Effector memory CD8-positive, alpha-beta T cell (primary cell): ENCODE measurements at places on chromosomes 3 and 15.
A peak's percentile ranks its signal among the peaks of the same experiment; 100 is the strongest.

- no peak for DNase-seq
- H3K27me3 ChIP-seq: no peaks in the 10 kb centered on the region
- H3K27ac ChIP-seq: no peak overlapping the region
- H3K4me1 ChIP-seq: no peaks in the 10 kb centered on the region
Measured at GRCh38 chr3:72818905-72819304, 29.3 kb downstream of the SHQ1 start.

GRCh38 chr3:98817547-98818041, 54.5 kb downstream of the ST3GAL6 start:
- no peaks in the 10 kb centered on the region for H3K36me3 ChIP-seq
- no peaks in the 10 kb centered on the region for H3K4me1 ChIP-seq
- no peaks in the 10 kb centered on the region for H3K27me3 ChIP-seq
- no peak for DNase-seq

DNA sequence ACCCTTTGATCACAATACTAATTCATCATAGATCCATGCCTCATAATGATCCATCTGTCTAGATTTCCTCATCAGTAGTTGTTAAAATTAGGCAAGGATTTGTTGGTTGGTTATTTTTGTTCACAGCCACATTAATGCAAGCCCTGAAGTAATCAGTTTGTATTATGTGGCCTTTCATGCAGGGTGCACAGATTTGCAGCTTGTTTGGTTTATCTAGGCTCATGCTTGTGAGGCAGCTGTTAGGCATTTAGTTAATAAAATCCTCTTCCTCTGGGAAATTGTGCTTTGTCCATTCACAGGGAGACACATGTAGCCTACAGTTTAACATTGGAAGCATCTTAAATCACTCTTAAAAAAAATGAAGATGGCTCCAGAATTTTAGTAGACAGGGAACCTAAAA, 162.8 kb upstream of the ZNF385D start:
- H3K27me3 ChIP-seq: no peaks in the 10 kb centered on the region
- no peak for DNase-seq
- H3K27ac ChIP-seq: no peak overlapping the region
- H3K4me1 ChIP-seq: no peaks in the 10 kb centered on the region
- no peaks in the 10 kb centered on the region for H3K36me3 ChIP-seq

- peaks cover 45% of the 10 kb centered on the region for H3K36me3 ChIP-seq
- H3K27ac ChIP-seq: peak overlapping the region; percentile 97
- H3K4me1 ChIP-seq: peaks cover 35% of the 10 kb centered on the region
- H3K4me3 ChIP-seq: peak overlapping the region; percentile 87
- DNase-seq: no peak
- no peaks in the 10 kb centered on the region for H3K27me3 ChIP-seq
Measured at GRCh38 chr3:183637106-183637486, 1.7 kb downstream of the KLHL24 start.

DNA sequence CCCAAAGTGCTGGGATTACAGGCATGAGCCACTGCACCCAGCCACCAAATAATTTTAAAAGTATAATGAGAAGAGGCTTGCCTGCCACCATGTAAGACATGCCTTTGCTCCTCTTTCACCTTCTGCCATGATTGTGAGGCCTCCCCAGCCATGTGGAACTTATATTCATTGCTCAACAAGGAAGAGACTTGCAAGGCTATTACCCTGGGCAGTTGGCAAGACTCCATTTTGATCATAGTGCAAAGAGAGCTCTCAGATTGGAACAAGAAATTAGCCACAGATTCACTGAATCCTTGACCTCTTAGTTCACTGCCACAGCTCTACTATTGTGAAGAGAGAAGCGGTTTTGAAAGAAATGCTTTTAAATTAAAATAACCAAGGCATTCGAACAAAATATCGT, 6.1 kb downstream of the SCAP start:
- H3K4me3 ChIP-seq: no peak overlapping the region
- H3K4me1 ChIP-seq: peaks cover 23% of the 10 kb centered on the region
- DNase-seq: no peak
- H3K36me3 ChIP-seq: peaks cover 24% of the 10 kb centered on the region
- H3K27me3 ChIP-seq: no peaks in the 10 kb centered on the region

DNA sequence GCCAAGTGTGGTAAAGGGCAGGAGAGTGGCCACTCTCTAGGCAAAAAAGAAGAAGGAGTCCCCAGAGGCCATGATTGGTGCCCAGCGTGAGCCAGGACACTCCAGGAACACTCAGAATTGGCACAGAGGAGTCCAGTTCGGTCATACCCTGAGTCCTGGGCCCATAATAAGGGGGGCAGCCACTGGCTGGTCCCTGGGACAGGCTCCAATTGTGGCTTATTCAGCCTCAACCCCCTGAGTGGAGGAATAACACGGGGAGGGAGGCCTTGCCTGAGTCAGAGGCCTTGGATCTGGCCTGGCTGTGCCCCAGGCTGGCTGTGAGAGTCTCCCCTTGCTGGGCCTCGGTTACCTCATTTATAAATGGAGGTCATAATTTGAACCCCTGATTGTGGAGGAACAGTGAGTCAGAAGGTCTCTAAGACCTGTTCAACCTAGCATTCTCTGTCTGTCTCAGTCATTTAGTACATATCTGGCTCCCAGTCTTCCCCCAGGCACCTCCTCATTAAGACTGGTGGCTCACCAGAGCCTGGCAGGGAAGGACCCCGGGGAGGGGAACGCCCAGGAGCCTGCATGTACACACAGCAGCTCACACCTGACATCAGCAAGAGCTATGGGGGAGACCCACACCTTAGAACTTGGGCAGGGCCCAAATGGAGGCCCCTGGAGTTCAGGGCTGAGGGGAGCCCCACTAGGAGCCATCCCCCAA, 95.9 kb upstream of the ATP2B2 start:
- H3K4me1 ChIP-seq: peaks cover 24% of the 10 kb centered on the region
- peaks cover 6% of the 10 kb centered on the region for H3K27me3 ChIP-seq
- H3K36me3 ChIP-seq: no peaks in the 10 kb centered on the region
- H3K4me3 ChIP-seq: no peak overlapping the region

DNA sequence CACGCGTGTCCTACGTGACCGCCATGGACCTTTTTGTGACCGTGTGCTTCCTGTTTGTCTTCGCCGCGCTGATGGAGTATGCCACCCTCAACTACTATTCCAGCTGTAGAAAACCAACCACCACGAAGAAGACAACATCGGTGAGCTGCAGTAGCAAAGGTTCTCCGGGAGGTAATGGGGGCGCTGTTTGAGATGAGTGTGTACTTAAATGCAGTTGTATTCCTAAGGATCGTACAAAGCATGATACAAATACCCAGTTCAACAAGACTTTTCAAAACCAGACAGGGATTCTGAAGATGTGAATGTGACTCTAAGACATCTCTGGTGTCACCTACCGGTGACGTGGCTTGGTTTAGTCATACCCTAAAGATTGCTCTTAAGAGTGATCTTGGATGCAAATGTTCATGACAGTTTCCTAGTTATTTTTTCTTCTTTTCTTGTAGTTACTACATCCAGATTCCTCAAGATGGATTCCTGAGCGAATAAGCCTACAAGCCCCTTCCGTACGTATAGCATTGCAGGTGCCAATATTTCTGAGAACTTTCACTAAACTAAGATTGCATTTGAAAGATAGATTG, 556.6 kb downstream of the GABRG3 start:
- no peaks in the 10 kb centered on the region for H3K27me3 ChIP-seq
- no peaks in the 10 kb centered on the region for H3K36me3 ChIP-seq
- DNase-seq: no peak
- H3K4me1 ChIP-seq: no peaks in the 10 kb centered on the region

DNA sequence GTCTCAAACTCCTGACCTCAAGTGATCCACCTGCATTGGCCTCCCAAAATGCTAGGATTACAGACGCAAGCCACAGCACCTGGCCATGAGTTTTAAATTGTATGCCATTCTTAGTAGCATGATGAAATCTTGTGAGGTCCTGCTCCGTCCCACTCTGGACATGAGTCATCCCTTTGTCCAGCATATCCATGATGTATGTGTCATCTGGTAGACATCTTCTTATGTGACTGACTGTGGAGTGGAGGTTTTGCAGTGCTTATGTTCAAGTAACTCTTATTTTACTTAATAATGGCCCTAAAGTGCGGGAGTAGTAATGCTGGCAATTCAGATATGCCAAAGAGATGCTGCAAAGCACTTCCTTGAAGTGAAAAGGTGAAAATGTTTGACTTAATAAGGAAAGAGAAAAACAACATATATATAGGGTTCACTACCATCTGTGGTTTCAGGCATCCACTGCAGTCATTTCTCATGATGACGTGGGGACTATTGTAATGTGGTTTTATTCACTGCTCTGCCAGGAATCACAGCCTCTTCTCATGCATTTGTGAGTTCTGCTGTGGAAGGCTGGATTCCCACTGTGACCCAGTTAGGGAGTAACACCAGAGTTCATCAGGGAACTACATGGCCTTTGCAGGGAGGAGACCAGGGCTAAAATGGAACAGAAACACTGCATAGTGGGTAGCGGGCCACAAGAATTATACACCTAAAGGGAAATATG, 204.6 kb upstream of the STRIT1 start:
- no peaks in the 10 kb centered on the region for H3K4me1 ChIP-seq
- no peak for DNase-seq
- no peak overlapping the region for H3K27ac ChIP-seq
- no peaks in the 10 kb centered on the region for H3K27me3 ChIP-seq
- no peaks in the 10 kb centered on the region for H3K36me3 ChIP-seq
- no peak overlapping the region for H3K4me3 ChIP-seq

- no peak overlapping the region for H3K27ac ChIP-seq
- H3K4me1 ChIP-seq: no peaks in the 10 kb centered on the region
- no peaks in the 10 kb centered on the region for H3K36me3 ChIP-seq
- H3K27me3 ChIP-seq: peaks cover 5% of the 10 kb centered on the region
- no peak for DNase-seq
Measured at GRCh38 chr15:55513152-55513551, 5.1 kb upstream of the DNAAF4 start.

- H3K27ac ChIP-seq: peak overlapping the region; percentile 13
- peaks cover 7% of the 10 kb centered on the region for H3K36me3 ChIP-seq
- peaks cover 15% of the 10 kb centered on the region for H3K4me1 ChIP-seq
- DNase-seq: no peak
- H3K4me3 ChIP-seq: no peak overlapping the region
Measured at GRCh38 chr15:56948000-56948763, 29.7 kb downstream of the TCF12 start.

GRCh38 chr3:23159929-23160328, 43.2 kb upstream of the UBE2E2 start:
- DNase-seq: no peak
- no peaks in the 10 kb centered on the region for H3K4me1 ChIP-seq
- H3K27me3 ChIP-seq: no peaks in the 10 kb centered on the region
- no peak overlapping the region for H3K27ac ChIP-seq
- no peak overlapping the region for H3K4me3 ChIP-seq

- no peaks in the 10 kb centered on the region for H3K36me3 ChIP-seq
- no peak overlapping the region for H3K27ac ChIP-seq
- no peaks in the 10 kb centered on the region for H3K4me1 ChIP-seq
- H3K27me3 ChIP-seq: no peaks in the 10 kb centered on the region
- no peak overlapping the region for H3K4me3 ChIP-seq
- DNase-seq: no peak
Measured at GRCh38 chr15:46956456-46956855, 760.8 kb upstream of the SEMA6D start.

- no peak for DNase-seq
- no peaks in the 10 kb centered on the region for H3K36me3 ChIP-seq
- no peaks in the 10 kb centered on the region for H3K4me1 ChIP-seq
- no peak overlapping the region for H3K27ac ChIP-seq
Measured at GRCh38 chr15:93803421-93804152, 427.8 kb upstream of the MCTP2 start.

DNA sequence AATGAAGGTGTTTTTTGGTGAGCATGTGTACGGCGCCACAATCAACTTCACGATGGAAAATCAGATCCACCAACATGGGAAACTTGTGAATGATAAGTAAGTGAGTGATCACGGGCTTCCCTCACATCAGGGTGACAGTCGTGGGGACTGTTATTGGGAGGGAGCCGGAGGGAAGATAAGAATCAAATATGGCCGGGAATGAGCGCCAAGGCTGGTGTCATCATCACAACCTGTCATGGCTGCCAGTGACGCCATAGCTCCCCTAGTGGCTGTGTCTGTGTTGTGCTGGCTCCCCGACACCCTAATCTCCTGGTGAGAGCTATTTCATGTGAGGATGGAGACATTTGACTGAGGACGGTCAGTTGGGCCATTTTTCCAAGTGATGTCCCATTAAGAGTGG, 168.5 kb downstream of the SV2B start:
- no peak for DNase-seq
- H3K36me3 ChIP-seq: no peaks in the 10 kb centered on the region
- H3K27ac ChIP-seq: no peak overlapping the region
- H3K4me3 ChIP-seq: no peak overlapping the region
- H3K27me3 ChIP-seq: peaks cover 26% of the 10 kb centered on the region

DNA sequence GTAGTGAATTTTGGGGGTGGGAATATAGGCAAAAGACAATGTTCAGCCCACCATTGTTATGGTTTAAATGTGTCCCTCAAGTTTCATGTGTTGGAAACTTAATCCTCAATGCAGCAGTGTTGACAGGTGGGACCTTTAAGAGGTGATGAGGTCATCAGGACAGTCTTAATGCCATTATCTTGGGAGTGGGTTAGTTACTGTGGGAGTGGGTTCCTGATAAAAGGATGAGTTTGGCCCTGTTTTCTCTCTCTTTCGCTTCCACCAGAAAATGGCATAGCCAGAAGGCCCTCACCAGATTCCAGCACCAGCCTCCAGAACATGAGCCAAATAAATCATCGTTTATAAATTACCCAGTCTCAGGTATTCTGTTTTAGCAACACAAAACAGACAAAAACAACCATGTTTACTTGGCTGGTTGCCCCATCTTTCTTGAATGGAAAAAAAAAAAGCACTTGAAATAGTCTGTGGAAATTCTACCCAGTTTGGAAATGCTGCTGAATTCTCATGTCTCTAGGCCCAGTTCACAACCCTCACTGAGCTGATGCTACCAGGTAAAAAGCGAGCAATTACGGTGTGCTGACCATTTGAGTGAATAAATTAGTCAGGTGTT, 31.0 kb upstream of the MFSD1 start:
- no peaks in the 10 kb centered on the region for H3K27me3 ChIP-seq
- H3K36me3 ChIP-seq: peaks cover 2% of the 10 kb centered on the region
- H3K4me1 ChIP-seq: no peaks in the 10 kb centered on the region
- no peak overlapping the region for H3K4me3 ChIP-seq

DNA sequence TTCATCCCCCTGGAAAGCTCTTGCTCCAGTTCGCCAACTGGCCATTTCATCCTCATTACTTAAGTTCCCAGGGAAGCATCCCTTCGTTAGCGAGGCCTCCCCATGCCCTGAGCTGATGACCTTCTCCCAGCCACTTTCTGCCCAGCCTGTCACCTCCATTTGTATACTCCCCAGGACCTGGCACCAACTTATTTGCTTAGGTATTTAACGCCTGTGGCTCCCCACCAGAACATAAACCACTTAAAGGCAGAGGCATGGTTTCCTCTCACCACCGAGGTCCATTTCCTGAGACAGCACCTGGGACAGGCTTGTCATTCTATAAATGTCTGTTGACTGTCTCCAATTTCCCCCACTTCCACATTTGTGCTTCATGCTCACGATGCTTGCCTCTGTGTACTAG, 189.0 kb downstream of the ZNF621 start:
- no peaks in the 10 kb centered on the region for H3K36me3 ChIP-seq
- no peak overlapping the region for H3K27ac ChIP-seq
- H3K27me3 ChIP-seq: peaks cover 37% of the 10 kb centered on the region
- no peaks in the 10 kb centered on the region for H3K4me1 ChIP-seq
